ENCODE measurements at places on chromosomes 3 and 15. TPM values are rescaled to one million over a fixed set of nuclear protein-coding genes. Genes with fewer than 3 reads are reported as not detected.

IL17RE gene
- total RNA-seq, result not detected

SENP2 gene
- total RNA-seq, result 5.1 TPM

SMAD6 gene
- 64.5 TPM for total RNA-seq

INSYN1 gene
- not detected for total RNA-seq

DPPA4 gene
- not detected for total RNA-seq

CCR1 gene
- total RNA-seq, result not detected

LRRC31 gene
- 0.98 TPM for total RNA-seq

DNA sequence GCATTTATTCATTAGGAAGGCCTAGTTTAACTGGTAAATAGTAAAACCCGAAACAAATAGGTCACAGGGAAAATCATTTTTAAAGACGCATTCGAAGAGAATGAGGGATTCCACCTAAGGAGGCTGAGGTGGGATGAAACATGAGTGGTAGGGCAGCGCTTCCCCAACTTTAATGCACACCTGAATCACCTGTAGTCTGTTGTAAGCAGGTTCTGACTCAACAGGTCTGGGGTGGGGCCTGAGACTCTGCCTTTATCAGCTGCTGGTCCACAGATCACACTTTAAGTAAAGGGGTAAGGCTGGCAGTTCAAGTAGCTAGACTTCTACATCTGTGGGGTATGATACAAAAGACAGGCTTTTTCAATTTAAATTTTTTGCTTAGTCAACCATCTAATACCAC, 223.5 kb upstream of the UBE2E2 start:
- no peak for DNase-seq

- DNase-seq, result no peak
Measured at GRCh38 chr3:71565316-71565715, 18.2 kb downstream of the FOXP1 start.

- no peak for DNase-seq
Measured at GRCh38 chr3:124277144-124277890, 285.4 kb upstream of the ROPN1 start.

GRCh38 chr15:80567721-80568157, 127.4 kb upstream of the ABHD17C start:
- peak; percentile 57 for DNase-seq

GRCh38 chr15:69997161-69997485, 100.6 kb downstream of the TLE3 start:
- no peak for DNase-seq

GRCh38 chr3:66195347-66195783, 25.4 kb upstream of the SLC25A26 start:
- peak; percentile 52 for DNase-seq

- no peak for DNase-seq
Measured at GRCh38 chr3:115974940-115975339, 351.6 kb downstream of the GAP43 start.

DNA sequence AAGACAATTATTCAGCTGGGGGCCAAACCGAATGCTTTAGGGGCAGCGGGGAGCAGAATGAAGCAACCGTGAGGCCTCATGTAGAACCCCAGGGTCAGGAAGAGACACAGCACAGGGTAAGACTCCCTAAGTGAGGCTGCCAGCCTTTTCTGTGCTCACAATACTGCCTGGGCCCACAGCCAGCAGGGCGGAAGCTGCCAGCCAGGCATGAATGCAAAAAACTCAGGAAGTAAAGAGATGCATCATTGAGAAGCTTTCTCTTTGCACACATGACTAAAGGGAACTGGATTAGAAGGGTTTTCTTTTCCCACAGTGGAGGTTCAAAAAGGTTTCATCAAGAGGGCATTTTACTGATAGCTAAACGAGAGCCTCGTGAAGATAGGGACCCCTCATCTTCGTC, 33.3 kb downstream of the CA12 start:
- DNase-seq, result peak; percentile 67

DNA sequence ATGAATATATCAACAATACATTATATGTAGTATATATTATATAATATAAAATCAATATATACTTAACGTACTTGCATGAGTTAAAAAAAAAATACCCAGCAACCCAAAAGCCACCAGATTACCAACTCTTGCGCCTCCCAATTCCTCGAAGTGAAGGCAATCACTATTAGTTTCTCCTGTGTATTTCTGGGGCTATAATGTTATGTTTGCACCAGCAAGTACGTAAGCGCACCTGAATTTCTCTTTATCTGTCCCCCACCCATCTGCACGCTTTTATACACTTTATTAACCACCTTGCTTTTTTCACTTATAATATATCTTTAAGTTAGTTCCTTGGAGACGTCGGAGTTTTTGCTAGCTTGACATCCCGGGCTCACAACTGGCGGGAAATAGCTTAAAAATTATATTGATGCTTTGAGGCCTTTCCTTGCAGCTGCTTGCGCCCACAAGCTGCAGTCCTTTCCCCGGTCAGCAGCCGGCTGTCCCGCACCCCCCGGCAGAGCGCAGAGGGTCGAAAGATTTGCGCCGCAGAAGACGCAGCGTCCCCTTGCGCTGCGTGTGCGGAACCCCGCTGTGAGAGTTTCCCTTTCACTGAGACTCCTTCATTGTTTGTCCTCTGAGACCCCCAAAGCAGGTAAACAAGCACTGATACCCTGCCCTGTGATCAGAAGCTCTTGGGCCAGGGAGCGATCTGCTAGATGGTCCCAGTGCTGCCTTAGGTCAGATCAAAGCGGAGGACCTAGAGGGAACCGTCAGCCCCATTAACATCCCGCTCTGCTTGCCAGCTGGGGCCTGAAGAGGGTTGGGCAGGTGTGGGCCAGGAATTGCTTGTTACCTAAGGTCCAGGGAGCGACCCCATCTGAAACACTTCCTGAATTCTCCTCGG, 8.9 kb upstream of the EOMES start:
- DNase-seq, result no peak

DNA sequence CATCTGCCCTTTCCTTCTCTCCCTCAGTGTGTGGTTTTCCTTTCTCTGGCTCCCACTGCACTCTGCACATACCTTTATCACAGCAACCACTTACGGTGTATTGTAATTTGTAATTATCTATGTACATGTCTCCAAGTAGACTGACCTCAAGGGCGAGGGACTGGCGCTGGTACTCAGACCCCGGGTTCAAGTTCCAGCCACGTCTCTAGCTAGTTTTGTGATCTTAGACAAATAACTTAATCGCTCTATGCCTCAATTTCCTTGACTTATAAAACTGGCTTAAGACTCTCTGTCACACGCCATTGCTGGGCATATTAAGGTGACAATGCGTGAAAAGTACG, 607 bp upstream of the SENP2 start:
- no peak for DNase-seq

GRCh38 chr15:32889214-32889613, 171.4 kb downstream of the GREM1 start:
- no peak for DNase-seq

GRCh38 chr3:147418808-147419701, 9.9 kb downstream of the ZIC1 start:
- DNase-seq, result no peak

All from Caki2 (cell line).